WERI-Rb-1 (cell line): ENCODE measurements at places on chromosomes 2 and 18.

DNA sequence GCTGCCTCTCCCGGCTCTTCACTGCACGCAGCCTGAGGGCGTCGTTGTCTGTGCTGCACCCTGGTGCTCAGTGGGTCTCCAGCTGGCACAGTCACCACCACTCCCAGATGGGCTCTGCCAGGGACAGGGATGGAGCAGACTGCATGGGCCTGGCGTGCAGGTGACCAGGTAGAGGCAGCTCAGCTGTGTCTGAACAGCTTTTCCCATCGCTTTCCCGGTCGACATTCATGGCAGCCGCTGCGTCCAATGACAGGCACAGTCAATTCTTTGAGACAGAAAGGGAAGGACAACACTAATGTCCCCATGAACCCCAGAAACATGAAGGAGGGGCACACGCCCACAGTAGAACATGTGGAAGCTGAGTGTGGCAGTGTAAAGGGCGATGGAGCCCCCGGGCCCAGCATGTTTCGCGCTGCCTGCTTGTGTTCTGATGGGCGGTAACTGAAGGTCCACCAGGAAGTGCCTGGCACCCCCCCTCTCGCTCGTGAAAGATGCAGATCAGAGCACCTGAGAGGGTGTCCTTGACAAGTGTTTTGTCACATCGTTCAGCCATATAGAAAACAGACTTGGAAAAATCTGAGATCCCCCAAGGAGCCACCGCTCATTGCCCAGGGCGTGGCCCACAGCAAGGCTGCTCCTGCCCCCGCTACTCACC lies 122.4 kb downstream of the NFATC1 start:
- DNase-seq, result no peak

DNA sequence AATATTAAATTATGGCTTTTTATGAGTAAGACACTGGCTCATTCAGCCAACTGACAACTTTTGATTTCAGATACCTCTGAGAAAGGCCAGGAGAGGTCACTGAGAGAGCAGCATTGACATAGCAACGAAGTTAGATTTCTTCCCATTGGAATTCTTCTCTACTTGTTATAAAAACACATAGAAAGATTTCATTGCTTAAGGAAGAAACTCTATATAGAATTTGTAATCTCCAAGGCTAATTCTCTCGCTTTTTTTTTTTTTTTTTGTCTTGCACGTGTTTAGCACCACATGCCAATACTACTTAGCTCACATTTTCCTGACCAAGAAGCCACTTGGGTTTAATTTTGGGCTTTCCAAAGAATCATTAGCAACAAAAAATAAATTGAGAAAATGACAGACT lies 233.7 kb downstream of the CALCRL start:
- no peak for DNase-seq

- peak; percentile 5 for DNase-seq
These were observed 38.9 kb downstream of the CTAGE1 start for GRCh38 chr18:22378672-22379282.

DNA sequence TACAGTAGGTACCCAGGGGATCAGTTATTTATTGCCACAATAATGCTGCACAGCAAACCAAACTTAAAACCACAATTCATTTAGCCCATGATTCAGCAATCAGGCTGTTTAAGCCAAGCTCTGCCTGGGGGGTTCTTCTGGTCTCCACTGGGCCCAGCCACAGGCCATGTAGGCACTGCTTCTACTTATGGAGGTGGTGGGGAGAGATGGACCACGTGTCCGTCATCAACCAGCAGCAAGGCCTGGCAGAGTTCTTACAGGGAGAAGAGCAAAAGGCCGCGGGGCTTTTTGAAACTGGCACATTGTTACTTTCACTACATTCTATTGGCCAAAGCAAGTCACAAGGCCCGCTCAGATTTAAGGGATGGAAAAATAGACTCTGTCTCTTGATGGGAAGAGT lies 76.3 kb upstream of the DAPL1 start:
- no peak for DNase-seq

- no peak for DNase-seq
These were observed 156.3 kb downstream of the DOCK10 start for GRCh38 chr2:224885836-224886547.

- DNase-seq, result peak; percentile 34
These were observed 708 bp upstream of the RPIA start for GRCh38 chr2:88690591-88691338.

- DNase-seq, result no peak
These were observed 150.6 kb downstream of the TMX3 start for GRCh38 chr18:68564351-68564750.

GRCh38 chr18:7746106-7746505 lies 179.0 kb downstream of the PTPRM start:
- no peak for DNase-seq

DNA sequence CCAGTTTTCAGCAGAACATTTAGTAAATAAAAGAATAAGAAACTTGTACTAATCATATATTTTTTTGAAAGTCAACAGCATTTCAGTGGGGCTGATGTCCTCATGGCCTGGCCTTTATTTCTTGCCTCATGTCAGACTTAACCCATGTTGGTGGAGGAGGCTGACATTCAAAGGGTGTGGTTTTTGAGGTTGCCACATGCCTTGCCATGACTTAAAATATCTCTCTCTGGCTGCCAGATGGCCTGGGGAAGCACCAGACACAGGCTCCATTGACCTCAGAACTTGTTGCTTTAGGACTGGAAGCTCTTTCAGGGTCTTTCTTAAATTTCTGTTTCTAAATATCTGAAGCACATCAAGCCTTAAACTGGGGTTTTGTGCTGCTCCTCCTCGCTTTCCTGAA lies 32.5 kb upstream of the CD28 start:
- DNase-seq, result no peak

DNA sequence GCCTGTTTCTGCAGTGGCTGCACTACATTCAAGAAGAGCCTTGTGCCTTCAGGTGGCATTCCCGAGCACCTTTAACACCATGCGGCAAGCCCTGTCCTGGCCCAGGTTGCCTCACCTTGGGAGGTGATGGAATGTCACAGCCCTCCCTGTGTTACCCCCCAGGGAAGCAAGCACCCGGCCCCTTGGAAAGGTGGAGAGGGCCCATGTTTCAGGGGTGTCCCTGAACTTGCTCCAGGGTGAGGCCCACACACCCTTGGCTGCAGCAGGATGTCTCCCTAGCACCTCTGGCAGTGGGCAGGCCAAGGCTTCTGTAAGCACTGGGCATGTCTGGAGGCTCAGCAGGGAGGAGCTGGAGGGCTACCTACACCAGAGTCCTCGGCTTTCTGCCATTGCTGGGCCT lies 29.3 kb upstream of the ACAA2 start:
- no peak for DNase-seq

DNA sequence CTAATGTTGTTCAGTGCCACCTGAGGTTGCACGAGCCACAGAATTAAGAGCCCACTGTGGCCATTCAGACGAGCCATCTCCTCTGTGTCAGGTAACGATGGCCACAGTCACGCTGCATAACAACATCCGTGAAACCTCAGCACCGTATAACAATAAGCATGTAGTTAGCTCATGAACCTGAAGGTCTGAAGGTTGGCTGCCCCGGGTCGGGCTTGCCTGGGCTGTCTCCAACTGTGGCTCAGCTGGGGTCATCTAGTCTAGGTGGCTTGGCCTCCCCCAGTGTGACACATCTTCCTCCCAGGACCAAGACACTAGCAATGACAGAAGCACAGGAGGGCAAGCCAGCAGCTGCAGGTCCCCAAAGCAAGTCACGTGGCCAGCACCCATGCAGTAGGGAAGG lies 258.0 kb downstream of the GLI2 start:
- no peak for DNase-seq

DNA sequence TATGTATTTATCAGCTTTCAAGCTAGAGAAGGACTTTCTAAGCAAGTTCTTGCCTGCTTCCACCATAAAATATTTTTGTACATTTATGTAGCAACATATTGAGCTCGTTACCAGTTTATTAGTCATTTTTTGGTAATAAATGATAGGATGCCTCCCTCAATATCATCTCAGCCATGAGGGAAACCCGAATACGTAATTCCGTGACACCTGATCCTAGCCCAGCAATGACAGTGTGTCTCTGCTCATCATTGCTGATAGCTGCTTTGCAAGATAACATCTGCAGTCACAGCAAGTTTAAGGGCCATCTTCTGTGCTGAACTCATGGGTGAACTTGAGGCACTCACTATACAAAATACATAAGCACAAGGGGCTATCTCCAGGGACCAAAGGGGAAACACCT lies 62.2 kb downstream of the COL6A3 start:
- no peak for DNase-seq

GRCh38 chr2:204177977-204178522 lies 241.5 kb downstream of the ICOS start:
- peak; percentile 35 for DNase-seq

- no peak for DNase-seq
These were observed 198.2 kb downstream of the MYO1B start for GRCh38 chr2:191443446-191443845.

GRCh38 chr2:138329591-138329990 lies 172.0 kb upstream of the SPOPL start:
- DNase-seq, result no peak

DNA sequence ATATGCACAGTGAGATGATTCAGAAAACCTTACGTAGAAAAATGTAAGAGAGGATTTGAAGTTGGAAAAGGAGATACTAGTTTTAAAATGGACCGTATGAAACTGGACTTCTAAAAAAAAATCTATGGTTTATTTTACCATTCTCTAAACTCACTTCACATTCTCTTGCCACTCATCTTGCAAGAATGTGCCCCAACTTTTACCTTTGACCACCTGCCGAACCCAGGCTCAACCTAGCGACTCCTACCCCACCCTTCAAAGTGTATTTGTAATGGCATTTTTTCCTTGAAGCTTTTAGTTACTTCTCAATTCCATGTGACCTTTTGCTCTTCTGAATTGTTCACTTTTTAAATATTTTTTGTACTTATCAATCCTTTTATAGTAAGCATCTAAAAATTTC lies 160.8 kb downstream of the PHLPP1 start:
- DNase-seq, result no peak

DNA sequence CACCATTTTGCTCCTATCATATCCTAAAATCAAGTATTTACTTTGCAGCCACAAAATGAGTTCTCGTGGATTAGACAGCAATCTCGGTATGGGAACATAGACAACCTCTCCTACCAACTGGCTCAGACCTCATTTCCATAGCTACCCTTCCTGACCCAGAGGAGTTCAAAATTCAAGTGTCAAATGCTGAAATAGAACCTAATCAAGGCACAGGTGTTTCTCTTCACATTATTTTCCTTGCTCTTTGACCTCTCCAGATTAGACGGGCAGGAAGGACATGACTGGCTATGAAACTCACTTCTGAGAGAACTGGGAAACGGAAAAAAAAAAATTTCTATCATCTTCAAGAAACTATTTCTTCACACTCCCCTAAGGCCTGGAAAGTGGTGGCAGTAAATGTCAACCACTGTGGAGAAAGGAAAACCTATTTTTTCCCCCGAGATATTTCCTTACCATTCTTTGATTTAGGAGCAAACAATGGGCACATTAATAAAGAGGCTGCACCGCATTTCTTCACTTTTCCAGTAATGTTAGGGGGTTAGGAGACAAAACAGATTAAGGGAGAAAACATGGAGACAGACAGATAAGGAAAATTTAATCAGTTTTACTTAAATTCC lies 63.6 kb upstream of the DTNB start:
- no peak for DNase-seq
